Hematopoietic multipotent progenitor cell (in vitro differentiated cells): ENCODE measurements at places on chromosomes 7 and 10. TPM values are rescaled to one million over a fixed set of nuclear protein-coding genes. Genes with fewer than 3 reads are reported as not detected.

LGI1 gene
- total RNA-seq: not detected

LAMB4 gene
- total RNA-seq: not detected

AEBP1 gene
- total RNA-seq: 19.4 TPM

MICALL2 gene
- total RNA-seq: 8.1 TPM

EBF3 gene
- not detected for total RNA-seq

ZCCHC24 gene
- 2.2 TPM for total RNA-seq

CCDC172 gene
- total RNA-seq: not detected

SLC39A12 gene
- total RNA-seq: not detected

MOSPD3 gene
- total RNA-seq: 12.1 TPM
